Stimulated activated CD8-positive, alpha-beta memory T cell treated with anti-CD3 and anti-CD28 coated beads, Interleukin-2, amount 100 ng/mL, for 1 hour (primary cell): ENCODE measurements at places on chromosomes 11 and 22.

DNA sequence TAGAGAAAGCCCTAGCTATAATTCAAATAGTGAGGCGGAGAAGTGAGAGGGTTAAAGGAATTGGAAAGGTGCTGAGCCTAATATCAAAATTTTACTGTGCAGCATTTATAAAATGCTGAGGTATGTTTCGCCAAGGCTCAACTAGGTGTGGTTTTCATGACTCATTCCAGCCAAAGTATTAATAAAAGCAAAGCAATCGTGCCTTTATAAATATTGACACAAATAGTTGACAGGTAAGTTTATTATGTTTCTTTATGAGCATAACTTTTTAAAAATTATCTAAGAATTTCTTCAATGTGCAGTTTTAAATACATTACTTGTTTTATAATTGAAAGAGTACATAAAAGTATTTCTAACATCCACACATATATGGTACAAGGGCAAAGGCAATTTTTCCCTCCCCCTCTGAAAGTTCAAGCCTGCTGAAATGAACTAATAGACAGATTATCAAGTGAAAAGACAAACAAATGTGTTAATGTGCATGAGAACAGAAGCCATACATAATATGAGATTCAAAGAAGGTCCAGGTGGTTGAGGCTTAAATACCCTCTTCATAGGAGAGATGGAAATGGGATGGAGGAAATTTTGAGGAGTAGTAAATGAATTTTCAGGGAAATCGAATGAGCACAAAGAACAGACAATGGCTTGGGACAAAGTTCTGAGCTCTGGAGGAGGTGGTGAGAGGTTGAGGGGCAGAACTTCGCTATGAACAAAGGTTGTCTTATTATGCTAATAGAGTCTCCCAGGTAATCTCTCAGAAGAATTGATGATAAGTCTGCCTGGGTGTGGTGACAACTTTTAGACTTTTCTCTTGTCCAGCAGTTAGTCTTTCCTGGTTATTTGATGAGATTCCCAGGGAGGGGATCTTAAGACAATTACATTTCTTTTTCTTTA lies 326.5 kb downstream of the BUD13 start:
- DNase-seq: no peak

DNA sequence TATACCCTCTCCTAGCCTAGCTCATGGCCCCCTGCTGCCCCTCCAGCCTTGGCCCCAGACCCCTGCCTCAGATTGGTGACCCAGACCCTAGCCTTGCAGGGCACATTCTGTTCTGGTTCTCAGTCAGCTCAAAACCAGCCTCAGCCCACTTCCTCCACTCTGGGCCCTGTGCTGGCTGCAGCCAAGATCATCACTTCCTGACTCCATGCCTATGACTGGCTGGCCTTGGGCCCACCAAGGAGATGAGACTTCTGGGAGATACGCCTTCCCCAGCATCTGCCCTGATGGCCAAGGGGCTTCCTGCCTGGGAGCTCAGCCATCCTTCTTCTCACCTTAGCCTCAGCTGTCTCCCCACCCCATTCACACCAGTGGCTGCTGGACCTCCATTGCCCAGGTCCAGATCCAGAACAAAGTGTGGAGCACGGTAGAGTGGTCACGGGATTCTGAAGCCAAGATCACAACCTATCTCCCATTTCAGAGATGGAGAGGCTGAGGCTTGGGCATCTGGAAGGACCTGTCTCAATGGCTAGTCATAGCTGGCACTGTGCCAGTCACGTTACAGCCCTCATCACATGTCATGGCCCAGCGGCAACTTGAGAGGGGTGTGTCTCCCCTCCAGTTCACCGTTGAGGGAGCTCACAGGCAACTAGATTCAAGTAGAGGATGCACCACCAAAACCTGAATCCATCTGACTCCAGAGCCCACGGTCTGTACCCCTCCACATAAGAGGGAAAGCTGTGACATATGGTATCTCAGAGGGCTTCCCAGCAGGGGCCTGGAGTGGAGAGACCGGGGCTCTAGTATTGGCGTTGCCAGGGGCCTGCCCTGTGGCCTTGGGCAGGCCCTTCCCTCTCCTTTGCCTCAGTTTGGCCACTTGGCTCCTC lies 43.0 kb upstream of the KLHL35 start:
- DNase-seq: no peak

DNA sequence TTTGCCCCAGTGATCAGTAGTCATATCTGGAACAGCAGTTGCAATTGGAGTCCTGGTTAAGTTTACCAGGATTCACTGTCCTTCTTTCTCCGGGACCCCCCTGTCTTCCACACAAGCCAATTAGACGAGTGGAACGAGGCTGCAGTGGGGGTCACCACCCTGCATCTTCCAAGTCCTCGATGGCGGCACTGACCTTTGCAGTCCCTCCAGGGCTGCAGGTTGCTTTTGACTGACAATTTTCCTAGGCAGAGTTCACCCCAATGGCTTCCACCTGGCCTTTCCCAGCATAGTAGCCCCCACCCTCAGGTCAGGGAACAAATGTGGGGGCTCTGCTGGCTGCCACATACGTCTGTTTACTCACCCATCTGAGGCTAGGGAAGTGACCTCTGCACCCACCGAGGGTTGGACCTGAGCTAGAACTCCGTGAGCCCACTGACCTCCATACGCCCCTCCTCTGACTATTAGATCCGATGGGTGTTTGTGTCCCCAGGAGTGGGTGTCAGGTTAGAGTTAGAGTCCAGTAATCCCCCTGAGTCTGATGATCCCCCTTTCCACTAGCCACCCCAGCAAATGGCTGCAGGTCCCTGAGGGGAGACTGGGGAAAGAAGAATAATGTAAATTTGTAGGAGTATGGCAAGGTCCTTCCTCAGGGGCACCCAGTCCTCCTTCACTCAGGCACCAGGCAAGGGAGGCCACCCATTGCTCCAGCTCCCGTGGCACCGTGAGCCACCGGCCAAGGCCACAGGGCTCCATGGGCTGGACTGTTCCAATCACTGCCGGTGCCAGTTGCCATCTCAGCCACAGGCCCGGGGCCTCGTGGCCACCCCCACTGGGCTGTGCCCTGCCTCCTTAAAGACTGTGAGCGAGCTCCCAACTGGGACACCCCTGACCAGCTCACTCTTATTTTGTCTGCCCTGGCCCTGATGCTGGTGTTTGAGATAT lies 5.5 kb downstream of the C11orf21 start:
- DNase-seq: no peak

DNA sequence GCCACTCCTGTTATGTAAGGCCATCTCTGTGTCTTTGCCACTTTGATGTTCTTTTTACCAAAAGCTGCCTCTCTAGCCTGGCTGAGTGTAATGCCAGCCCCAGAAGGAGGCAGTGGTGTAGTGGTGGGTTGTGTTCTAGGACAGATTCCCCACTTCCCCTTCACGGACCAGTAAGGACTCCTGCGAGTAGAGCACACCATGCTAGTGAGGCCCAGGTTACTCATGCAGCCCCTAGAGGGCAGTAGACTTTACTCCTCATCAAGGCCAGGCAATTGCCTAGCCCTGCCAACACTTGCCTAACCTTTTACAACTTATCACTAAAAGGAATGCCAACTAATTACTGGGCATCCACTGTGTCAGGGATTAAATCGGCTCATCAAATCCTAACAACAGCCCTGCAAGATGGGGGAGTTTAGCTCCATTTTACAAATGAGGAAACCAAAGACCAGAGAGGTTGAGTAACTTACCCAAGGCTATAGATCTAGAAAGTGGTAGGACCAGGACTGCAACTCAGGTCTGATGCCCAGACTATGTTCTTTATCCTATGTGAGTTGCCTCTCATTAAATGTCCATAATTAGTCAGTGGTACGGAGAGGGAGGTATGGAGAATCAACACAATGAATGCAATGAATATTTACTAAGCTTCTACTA lies 75.3 kb downstream of the APIP start:
- no peak for DNase-seq

- DNase-seq: no peak
Observed at GRCh38 chr22:39466228-39467006, 9.6 kb downstream of the MGAT3 start.

DNA sequence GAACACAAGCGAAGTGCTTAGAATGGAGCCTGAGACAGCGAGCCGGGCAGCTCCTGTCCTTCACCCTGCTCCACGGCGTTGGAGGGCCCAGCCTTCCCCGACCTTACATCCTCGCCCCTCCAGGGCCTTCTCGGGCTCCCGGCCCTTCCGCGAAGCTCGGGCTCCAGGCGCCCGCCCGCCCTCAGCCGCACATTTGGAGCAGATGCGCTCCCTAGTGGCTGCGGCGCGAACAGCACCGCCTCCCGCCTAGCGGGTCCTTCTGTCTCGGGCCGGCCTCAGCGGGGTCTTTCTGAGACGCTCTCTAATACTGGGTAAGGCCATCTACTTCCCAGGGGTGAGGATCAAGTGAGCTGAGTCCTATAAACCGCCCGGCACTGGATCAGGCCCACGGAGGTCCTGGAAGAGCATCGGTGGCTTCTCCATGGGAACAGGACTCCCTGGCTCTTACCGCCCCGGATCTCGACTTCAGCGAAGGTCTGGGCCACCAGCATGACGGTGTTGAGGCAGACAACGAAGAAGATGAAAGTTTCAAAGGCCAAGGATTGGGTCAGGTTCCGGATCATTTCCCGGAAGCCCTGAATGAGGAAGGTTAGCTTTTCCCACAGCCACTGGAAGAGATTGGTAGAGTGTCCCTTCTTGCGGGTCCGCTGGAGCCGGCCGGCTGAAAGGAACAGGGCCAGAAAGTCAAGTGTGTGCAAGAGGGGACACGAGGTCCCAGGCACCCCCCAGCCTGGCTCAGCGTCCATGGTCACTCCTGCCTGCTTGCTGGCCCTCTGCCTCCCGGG lies 3.7 kb downstream of the CATSPER1 start:
- DNase-seq: peak; percentile 67

GRCh38 chr22:42661985-42662831 lies 13.0 kb upstream of the CYB5R3 start:
- DNase-seq: peak; percentile 63

GRCh38 chr11:72553706-72554105 lies 119.4 kb upstream of the CLPB start:
- no peak for DNase-seq

- no peak for DNase-seq
Observed at GRCh38 chr11:35235498-35235897, 96.5 kb downstream of the CD44 start.

GRCh38 chr22:17910561-17911311 lies 113.6 kb downstream of the MICAL3 start:
- DNase-seq: no peak

- no peak for DNase-seq
Observed at GRCh38 chr11:92504534-92504933, 279.9 kb downstream of the FAT3 start.

- DNase-seq: no peak
Observed at GRCh38 chr22:24706054-24706453, 68.5 kb downstream of the PIWIL3 start.

- peak; percentile 20 for DNase-seq
Observed at GRCh38 chr11:45079943-45080719, 66.3 kb upstream of the PRDM11 start.

DNA sequence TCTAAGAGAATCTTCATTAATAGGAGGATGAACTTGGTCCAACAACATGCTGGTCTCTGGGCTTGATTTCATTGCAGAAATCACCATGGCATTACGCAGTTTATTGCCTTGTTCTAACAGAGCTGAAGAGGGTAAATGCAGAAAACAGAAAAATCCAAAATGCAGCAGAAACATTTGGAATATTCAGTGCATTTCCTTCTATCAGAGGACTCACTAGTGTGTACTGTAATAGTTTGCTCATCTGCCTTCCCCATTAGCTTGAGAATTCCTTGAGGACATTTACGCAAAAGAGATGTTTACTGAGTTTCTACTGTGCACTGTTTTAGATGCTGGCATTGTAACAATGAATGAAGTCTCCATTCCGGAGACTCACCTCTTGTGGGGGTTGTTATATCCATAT lies 37.4 kb downstream of the C2CD3 start:
- DNase-seq: no peak

DNA sequence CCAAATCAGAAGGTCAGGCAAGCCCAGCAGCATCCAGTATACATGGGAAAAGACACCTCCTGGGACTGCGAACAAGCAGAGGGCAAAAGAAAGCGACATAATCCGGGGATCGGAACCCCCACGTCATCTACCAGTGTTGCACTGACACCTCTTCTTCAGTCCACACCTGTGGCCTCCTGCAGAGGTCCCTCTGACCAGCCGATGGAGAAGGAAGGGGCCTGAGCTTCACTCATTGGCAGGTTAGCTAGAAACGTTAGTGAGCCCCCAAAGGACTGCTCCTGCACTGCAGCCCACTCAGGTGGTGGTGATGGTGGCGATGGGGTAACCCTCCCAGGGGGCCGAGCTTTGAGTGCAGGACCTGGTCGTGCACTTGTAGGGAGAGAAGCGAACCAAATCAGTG lies 22.1 kb downstream of the ASCL2 start:
- DNase-seq: no peak

DNA sequence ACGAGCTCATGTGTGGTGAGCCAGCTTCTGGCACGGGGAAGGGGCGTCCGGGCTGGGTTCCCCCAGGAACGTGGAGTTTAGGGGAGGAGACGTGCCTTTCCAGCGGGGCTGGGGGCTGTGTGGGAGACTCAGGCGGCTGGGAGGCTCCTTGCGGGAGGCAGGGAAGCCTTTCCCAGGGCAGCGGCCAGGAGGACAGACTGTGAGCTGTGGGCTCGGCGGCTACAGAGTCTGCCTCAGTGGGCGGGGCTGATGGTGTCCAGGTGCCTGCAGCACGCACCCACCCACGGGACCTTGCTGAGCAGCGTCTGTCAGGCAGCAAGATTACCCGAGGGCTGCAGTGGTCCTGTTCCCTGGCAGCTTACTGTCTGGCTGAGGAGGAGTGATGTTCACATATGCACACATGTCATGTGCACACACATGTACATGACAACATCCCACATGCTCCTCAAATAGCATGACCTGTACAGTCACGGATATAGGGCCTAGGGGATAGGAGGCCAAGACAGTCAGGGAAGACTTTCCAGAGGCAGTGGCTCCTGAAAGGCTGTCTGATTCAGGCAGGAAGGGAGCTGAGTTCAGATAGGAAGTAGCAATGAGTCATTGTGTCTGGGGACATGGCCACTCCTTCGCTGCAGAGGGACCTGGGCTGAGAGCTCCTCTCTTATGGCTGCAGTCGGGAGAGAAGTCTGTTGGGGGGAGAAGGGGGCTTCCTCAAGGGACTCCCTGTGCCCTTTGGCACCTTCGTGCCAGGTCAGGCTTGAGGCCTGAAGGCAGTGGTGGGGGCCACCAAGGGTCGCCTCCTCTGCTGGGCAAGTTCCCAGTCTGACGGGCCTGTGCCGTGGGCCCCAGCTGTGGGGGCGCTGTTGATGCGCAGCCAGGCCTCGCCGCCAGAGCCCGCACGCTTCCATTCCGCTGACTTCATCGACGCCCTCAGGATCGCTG lies 23.3 kb upstream of the PPP6R3 start:
- DNase-seq: no peak

DNA sequence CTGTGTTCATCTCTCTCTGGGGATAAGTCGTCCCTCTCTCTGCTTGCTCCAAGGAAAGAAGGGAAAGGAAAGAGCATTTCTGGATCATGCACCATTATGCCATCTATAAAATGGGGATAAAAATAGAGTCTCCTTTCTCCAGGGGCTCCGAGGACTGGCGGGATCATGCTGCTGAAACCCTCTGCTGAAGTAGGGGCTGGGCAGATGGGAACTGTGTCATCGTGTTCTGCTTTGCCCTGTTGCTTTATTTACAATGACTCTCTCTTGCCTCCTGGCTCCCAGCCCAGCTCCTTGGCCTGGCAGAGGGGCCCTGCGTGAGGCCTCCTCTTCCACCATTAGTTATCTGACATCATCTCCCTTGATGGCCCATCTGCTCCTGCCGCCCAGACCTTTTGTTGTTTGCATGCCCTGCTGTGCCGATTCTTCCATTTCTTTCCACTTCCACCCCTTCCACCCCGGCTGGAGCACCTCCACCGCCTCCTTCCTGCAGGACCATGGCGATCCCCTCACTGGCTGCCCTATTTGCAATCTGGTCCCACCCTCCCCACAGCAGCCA lies 200.9 kb downstream of the MYO18B start:
- no peak for DNase-seq

- DNase-seq: no peak
Observed at GRCh38 chr11:95498722-95499425, 267.9 kb upstream of the SESN3 start.
